ENCODE measurements at places on chromosomes 7 and 10.

DNA sequence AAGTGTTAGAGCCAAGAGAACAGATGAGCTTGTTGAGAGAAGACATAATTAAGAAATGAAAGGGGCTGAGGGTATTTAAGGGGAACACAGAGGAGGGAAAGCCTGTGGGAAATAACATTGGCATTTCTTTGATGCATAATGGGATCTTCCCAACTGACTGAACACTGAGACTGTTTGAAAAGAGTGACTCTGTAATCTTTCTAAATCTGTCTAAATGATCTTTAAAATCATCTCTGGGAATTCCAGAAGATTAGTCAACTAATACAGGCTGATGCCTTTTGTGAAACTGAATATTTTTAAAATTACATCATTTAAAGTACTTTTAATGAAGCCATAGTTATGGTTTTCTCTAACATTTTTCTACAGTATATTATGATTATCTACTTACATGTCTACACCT lies 17.4 kb upstream of the SLC35G1 start:
- no peak for DNase-seq

DNA sequence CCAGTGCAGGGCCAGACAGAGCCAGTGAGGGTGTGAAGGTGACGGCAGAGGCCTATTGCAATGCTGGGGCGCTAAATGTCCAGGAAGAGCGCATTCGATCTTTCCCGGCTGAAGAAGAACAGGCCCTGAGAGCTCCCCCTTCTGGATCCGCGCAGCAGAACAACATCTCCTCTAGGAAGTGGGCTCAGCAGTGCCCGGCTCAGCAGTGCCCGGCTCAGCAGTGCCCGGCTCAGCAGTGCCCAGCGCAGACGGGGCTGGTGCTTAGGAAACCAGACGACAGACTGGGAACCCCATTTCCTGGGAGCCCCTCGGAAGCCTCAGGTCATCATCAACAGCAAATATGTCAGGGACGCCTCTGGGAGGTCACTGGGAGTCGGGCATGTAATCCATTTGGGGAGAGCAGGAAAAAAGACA lies 4.7 kb upstream of the NOS3 start:
- peak; percentile 80 for DNase-seq

DNA sequence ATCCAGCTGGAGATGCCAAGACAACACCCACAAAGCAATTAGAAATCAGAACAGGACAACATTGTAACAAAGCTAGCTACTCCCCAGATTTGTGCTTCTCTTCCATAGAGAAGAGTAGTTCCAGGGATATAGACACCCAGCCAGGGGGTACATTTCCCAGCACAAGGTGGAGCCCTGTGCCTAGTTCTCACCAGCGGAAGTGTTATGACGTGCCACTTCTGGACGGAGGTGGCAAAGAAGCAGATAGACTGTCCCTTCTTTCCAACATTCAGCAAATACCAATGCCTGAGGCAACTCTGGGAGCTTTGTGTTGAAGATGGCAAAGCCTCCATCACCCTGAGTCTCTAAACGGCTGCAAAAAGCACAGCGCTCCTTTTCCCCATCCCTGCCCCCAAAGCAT lies 23.4 kb upstream of the GSAP start:
- peak; percentile 48 for DNase-seq

GRCh38 chr7:116062666-116063065 lies 32.1 kb upstream of the TFEC start:
- DNase-seq, result no peak

DNA sequence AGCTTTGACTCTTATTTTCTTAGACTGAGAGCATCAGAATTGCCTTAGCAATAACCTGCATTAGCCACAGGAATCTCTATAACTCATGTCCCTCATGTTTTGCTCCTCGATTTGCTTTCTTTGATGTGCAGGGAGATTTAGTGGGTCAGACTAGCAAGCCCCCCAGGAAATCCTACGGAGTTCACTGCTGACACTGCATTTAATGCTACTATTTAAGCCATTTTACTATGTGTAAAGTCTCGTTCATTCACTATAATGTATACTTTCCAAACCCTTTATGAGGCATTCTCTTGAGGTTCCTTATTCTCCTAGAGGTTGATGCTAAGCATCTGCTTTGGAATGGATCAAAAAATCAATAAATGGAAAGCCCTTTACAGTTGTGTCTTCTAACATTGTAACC lies 28.4 kb downstream of the DYNC1I1 start:
- no peak for DNase-seq

GRCh38 chr10:96842896-96843723 lies 11.0 kb downstream of the LCOR start:
- no peak for DNase-seq

- DNase-seq, result peak; percentile 72
Observed at GRCh38 chr7:75756991-75757676, 14.9 kb downstream of the CCL26 start.

DNA sequence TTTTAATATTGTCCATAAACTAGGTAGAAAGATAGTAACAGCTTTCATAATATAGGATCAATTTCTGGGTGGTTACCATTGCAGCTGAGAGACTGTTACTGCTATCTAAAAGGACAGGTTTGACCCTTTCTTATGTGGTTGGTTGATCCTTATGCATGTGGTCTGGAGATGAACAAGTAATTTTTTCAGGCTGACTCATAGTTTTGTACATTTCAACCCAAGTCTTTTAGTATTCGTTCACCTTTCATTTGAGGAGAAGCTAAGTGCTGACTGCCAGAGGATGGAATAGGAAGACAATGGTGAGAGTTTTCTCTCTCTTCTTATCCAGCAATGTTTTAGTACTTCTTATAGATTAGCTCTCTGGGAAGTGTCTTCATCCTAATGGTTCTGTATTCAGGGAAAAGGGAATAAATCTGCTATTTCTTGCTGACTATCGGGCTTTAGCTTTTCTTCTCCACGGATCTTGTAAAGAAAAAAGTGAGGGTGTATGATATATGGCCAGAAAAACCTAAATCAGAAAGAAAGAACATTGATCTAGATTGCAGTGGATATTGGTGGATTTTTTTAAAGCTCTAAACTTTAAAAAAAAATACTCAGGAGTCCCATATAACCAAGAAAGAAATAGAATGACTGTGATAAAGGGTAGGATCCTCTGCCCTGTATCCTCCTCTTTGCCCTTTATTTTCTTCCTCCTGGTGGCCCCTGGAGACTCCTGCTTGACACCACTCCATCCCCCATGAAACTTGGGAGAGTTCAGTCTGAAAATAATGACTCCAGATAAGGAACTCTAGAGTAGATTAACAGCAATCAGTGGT lies 88.0 kb downstream of the CPED1 start:
- no peak for DNase-seq

GRCh38 chr7:41451826-41452225 lies 251.1 kb downstream of the INHBA start:
- no peak for DNase-seq

GRCh38 chr10:30581779-30582380 lies 47.7 kb downstream of the LYZL2 start:
- peak; percentile 50 for DNase-seq

- DNase-seq, result no peak
Observed at GRCh38 chr10:126533644-126534043, 136.8 kb downstream of the C10orf90 start.

- DNase-seq, result no peak
Observed at GRCh38 chr7:90726623-90727022, 130.5 kb downstream of the CDK14 start.

- no peak for DNase-seq
Observed at GRCh38 chr7:33632840-33633525, 272.4 kb upstream of the BMPER start.

DNA sequence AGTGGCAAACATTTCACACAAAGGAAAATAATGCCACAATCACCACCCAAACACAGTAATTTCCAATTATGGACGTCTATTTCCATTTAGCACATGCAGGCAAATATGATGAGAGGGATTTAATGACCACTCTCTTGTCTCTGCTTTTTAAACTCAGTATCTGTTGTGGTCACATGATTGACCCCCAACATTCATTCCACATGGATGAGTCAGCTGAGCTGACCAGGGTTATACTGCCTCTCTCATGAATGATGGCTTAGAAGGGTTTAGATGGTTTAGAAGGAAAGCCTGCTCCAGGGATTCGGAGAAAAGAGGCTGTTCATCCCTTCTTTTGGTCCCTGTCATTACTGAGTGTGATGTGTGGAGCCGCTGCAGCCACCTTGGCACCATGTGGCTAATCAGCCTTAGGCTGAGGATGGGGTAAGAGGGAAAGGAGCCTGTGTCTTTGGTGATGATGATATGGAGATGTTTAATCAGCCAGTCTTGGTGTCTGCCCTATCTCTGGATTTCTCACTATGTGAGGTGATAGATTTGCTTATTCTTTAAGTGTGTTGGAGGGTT lies 38.2 kb upstream of the JAKMIP3 start:
- DNase-seq, result no peak

DNA sequence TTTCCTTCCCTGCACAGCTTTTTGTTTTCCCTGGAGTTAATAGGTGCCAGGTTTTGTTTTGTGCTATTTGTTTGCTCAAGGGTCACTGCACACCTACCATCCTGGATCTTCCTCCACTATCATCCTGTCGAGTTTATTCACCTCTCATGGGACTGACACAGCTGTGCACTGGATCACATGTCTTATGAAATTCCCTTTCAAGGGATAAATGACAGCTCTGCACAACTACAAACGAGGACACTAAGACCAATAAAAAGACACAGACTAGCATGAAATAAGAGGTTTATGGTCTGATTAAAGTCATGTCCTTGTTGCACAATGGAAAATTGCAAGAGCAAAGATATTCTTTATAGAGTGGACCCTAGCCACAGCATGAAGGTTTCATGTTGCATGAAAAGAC lies 76.7 kb upstream of the SFMBT2 start:
- peak; percentile 9 for DNase-seq

DNA sequence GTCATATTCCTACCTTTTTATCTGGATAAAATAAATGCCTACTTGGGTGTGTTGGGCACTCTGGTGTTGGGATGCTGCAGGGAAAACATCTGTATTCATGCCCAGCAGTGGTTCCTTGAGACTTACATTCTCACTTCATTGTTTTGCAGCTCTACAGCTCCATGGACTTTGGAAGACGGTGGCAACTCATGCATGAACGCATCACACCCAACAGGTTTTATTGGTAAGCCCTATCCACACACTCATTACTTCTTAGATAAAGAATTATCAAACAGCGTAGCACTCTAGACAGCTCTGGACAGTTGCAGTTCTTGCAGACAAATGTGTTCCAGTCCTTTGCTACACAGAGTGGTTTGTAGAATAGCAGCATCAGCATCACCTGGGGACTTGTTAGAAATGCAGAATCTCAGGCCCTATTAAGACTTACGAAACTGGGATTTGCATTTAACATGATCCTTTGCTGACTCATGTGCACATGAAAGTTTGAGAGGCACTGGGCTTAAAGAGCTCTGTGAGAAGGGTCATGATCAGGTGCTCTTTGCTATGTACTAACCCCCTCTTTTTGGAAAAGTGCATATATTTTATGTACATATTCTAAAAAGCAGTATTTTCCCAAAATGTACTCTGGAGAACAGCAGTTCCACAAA lies 401.9 kb downstream of the SORCS3 start:
- DNase-seq, result no peak

DNA sequence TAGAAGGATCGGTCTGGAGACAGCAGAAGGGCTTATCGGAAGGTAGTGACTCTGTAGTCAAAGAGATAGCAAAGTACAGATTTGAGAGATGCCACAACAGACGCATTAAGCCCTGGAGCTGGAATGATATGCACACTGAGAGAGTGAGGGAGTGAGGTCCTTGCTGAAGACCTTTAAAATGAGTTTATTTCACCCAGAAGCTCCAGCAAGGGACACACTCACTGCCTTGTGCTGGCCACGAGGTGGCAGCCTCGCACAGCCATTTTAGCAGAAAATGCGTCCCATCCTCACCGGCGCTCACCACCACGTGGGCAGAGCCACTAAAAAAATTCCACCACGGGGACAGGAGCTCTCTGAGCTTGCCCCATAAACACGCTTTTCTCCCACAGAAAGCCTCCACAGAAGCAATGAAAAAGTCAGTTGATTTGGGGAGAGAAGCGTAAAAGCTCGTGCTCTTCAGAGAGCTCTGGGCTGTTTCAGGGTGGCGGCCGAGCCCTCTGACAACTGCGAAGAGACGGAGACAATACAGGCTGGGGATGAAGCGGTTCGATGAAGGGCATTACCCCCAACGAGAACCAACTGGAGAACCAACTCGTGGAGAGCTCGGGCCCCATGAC lies 163.0 kb upstream of the KLF14 start:
- DNase-seq, result peak; percentile 81

DNA sequence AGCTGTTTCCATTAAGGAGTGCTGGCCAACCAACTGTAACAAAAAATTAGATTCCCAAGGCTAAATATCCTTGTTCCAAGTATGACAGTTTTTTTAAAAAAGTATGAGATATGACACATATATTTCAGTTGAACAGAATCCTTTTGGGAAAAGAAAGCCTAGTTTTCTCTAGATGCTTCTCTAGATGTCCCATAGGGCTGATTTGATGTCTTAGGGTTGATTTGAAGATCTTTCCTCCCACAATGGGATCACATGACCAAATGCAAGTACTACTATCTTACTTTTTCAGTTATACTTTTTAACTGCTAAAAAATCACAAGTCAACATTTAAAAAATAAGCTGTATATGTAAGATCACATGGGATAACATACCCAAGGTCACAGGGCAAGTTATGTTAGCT lies 3.7 kb downstream of the NAMPT start:
- no peak for DNase-seq

- no peak for DNase-seq
Observed at GRCh38 chr10:64458306-64458705, 937.1 kb downstream of the REEP3 start.

GRCh38 chr7:3538041-3538440 lies 237.0 kb downstream of the SDK1 start:
- no peak for DNase-seq

DNA sequence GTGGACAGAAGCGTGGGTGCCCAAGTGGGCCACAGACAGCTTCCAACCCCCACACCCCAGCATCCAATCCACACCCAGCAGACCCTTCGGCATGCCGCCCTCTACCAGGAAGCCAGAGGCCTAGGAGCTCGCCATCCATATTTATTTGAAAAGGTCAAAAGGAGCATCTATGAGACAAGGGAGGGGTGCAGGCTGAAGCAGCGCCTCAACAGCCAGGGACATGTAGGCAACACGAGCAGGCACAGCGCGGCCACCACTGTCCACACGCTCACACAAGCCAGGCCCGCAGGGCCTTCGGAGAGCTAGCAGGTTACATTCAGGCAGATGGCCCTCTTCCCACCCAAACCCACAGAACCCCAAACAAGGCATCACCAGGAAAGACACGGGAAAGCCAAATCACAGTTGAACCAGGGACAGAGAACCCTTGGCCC lies 34.6 kb downstream of the PSAP start:
- no peak for DNase-seq

DNA sequence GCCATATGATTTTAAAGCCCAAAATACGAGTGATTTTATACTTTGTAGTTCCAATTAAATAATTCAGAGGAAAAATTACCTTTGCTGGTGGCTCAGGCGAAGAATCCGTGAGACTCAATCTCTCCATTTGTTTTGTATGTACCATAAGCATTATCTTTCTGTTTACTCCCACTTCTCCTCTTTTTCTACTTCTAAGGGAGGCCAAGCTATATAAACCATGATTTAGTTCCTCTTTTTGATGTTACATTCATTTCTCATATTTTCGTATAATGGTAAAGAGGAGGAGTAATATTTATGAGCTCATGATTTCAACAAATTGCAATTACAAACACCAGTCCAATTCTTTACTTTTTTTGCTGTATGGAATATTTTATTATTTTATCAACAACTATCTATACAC lies 50.6 kb upstream of the TES start:
- DNase-seq, result peak; percentile 12

- DNase-seq, result no peak
Observed at GRCh38 chr10:121368347-121369025, 229.8 kb downstream of the FGFR2 start.

GRCh38 chr7:133563251-133563650 lies 310.4 kb downstream of the EXOC4 start:
- no peak for DNase-seq

All from NB4 (cell line).